ENCODE measurements at places on chromosomes 2 and 18.

GRCh38 chr2:126912201-126912600, 13.5 kb downstream of the TEX51 start:
- no peak for DNase-seq

DNA sequence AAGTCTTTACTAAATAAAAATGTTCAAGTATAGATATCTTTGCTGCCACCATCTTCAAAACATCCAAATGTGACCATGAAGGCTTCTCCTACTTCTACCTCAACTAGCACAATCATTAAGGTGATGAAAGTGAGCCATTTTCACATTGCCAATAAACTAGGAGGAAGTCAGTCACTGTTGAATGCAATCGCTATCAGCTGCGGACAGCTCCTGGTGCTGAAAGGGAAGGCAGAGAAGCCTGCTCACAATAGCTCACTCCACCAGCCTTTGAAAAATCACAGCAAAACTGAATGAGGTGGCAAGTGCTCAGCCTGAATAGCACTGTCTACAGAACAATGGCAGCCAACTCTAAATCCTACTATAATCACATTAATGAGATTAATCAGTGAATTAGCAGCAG, 2.2 kb downstream of the MYT1L start:
- no peak for DNase-seq

DNA sequence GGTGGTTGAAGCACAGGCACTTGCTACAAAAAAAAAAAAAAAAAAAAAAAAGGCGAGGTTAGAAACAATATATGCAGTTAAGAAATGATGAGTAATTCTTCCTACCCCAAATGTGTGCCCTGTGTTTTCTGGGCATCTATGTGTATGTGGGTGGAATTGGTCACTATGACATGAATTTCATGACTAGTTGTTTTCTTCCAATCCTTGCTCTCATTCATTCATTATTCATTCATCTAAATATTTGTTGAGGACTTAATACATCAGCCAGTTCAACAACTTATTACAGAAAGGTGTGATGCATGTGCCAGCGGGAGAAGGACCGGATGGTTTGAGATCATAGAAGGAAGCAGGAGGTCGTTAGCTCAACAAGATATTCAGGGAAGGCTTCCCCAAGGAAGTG, 8.3 kb upstream of the EGR4 start:
- DNase-seq, result no peak

DNA sequence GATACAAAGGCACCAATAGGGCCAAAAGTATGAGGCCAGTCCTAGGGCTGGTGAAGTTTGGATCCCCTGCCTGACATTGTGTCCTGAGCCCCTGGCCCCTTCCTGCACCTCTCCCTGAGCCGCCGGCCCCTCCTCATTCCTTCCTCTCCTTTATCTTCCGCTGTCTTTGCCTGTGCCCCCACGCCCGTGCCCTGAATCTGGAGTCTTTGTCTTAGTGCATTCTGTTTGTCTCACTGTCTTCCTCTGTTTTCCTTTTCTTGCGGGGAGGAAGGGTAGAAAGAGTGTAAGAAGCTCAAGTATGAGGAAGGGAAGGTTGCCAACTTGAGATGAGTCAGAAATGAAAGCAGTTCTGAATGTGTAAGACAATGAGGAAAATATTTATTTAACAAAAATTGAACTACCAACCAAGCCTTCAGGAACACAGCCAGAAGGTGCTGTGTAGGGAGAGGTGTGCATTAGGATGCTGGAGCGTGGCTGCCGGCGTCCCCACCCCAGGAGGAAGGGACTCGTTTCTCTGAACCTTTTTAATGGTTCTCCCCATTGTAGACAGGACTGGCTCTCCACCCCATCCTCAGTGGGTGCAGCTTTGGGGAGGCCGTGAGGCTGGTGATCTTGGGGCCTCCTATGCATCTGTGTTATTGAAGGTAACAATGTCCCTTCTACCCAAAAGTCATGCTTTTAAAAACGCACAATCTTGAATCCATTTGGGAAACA, 133.1 kb downstream of the NEDD4L start:
- no peak for DNase-seq

GRCh38 chr2:37615804-37616676, 55.4 kb downstream of the CDC42EP3 start:
- no peak for DNase-seq

DNA sequence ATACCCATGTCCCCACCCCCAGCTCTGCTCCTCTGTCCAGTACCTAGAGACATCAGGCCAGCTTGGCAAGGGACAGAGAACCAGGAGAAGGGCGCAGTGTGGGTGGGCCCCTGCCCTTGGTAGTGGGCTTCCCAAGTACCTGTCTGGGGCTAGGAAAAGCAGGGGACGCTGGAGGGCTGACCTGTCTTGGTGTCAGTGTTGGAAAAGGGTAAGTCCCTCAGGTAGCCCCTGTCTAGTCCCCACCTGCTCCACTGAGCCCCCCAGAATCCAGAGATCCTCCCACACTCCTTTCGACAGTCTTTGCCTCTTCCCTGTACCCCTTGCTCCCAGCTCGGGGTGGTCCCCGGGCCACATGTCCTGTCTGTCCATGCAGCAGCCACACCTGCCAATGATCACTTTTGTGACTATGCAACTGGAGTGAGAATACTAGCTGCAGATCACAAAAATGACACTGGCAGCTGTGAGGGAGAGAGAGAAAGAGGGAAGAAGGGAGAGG, 14.6 kb downstream of the DNAJB2 start:
- DNase-seq, result peak; percentile 18

- DNase-seq, result no peak
Measured at GRCh38 chr2:112724591-112725525, 4.0 kb downstream of the NT5DC4 start.

DNA sequence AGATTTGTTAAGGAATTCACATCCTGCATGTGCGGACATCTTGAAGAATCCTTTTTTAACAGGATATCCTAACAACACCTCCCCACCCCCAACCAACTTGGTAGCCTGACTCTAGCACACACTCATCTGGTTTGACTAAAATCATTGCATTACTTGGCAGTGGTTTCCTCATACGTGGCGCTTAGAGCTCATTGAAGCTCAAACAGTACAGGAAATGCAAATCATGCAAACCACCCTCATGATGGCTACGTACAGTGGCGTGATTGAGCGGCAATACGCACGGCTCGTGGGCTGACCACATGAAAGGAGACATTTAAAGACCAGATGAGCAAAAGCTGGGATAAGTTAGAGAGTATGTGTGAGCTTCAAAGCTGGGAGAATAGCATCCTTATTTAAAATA, 336.2 kb downstream of the ZEB2 start:
- peak; percentile 83 for DNase-seq

- DNase-seq, result no peak
Measured at GRCh38 chr2:152441961-152442360, 107.0 kb downstream of the FMNL2 start.

GRCh38 chr2:219595256-219595655, 2.4 kb upstream of the STK11IP start:
- no peak for DNase-seq

DNA sequence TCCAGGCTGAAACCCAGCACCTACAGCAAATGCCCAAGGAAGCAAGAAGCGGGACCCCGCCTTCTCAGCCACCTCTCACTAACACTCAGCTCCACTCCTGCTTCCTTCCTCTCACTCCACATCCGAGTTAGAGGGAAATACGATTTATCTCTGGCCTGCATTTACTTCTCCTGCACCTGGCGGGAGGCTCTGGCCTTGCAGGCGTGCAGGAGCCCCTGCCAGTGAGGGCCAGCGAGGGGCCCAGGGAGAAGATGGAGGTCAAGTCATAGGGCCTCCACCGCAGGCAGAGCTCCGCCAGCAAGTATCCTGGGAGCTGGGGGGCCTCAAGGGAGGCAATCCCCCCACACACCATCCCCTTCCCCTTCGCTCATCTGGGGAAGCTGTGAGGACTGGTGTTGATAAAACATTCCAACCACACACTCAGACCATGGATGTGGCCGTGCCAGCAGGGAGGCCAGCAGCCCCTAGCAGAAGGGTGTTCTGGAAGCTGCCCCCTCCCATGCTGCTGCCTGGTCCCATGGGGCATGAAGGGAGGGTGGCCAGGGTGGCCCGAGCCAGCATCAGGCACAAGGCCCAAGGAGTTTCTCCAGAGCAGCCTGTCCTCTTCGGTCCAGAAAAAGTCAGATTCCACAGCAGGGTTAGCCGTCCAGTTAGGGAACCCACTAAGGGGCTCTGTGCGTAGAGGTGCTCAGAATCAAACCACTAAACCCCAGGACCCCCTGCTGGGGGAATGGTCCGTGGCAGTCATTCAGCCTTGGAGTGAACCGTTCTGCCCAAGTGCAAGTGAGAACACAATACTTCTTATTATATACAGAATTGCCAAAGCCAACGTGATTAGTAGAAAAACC, 91.2 kb downstream of the HDAC4 start:
- no peak for DNase-seq

- DNase-seq, result peak; percentile 96
Measured at GRCh38 chr2:61144697-61145268, 17.2 kb upstream of the C2orf74 start.

- DNase-seq, result peak; percentile 48
Measured at GRCh38 chr2:38610851-38611801, 8.4 kb upstream of the HNRNPLL start.

GRCh38 chr2:121960251-121960650, 204.8 kb downstream of the TSN start:
- no peak for DNase-seq

DNA sequence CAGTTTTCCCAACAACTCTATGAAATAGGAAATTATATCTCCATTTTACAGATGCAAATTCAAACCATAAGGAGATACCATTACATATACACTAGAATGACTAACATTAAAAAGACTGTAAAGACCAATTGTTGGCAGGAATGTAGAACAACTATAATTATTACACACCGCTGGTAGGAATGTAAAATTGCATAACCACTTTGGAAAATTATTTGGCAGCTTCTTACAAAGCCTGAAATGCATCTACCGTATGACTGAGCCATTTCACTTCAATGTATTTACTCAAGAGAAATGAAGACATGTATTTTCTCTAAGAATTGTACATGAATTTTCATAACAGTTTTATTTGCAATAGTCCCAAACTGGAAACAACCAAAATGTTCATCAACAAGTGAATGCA, 189.1 kb upstream of the BCL2L11 start:
- DNase-seq, result no peak

DNA sequence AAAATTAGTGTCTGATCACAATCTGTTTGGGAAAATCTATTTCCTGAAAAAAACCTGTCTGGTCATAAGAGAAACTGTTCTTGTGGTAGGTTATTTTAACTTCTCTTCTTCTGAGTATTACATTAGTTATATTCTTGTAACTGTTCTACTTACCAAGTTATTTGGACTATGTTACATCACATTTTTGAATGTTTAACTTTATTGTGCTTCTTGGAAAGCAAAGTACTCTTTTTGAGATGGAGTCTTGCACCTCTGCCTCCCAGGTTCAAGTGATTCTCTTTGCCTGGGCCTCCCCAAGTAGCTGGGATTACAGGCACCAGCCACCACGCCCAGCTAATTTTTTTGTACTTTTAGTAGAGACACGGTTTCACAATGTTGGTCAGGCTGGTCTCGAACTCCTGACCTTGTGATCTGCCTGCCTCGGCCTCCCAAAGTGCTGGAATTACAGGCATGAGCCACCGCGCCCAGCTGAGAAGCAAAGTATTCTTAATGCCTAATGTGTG, 39.4 kb downstream of the AFTPH start:
- no peak for DNase-seq

- no peak for DNase-seq
Measured at GRCh38 chr2:190214426-190215194, 105.0 kb downstream of the HIBCH start.

- no peak for DNase-seq
Measured at GRCh38 chr18:58646334-58646862, 17.5 kb upstream of the ALPK2 start.

- DNase-seq, result no peak
Measured at GRCh38 chr2:104897515-104898184, 43.7 kb downstream of the POU3F3 start.

GRCh38 chr2:100761365-100761764, 58.6 kb upstream of the NPAS2 start:
- DNase-seq, result no peak

- DNase-seq, result no peak
Measured at GRCh38 chr2:158756976-158757375, 38.1 kb upstream of the DAPL1 start.

- DNase-seq, result no peak
Measured at GRCh38 chr2:216887138-216887537, 27.3 kb upstream of the TNP1 start.

- no peak for DNase-seq
Measured at GRCh38 chr2:102620332-102620731, 979 bp downstream of the SLC9A2 start.

DNA sequence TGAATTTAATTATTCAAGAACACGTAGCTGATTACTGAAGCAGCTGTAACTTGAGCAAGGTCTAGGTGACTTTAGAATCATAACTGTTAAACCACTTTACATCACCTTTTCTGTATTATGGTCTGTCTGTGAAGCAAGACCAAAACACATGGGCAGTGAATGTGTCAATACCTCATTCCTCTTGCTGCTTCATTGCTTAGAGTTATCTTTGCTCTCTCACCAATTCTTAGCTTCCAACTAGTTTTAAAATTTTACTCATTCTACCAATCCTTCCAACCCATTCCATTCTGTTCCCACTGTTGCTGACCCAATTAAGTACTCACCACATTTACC, 80.2 kb downstream of the MIB1 start:
- no peak for DNase-seq

- peak; percentile 65 for DNase-seq
Measured at GRCh38 chr18:79399275-79400081, 3.7 kb downstream of the NFATC1 start.

- DNase-seq, result no peak
Measured at GRCh38 chr18:74402806-74403433, 54.2 kb downstream of the DIPK1C start.

DNA sequence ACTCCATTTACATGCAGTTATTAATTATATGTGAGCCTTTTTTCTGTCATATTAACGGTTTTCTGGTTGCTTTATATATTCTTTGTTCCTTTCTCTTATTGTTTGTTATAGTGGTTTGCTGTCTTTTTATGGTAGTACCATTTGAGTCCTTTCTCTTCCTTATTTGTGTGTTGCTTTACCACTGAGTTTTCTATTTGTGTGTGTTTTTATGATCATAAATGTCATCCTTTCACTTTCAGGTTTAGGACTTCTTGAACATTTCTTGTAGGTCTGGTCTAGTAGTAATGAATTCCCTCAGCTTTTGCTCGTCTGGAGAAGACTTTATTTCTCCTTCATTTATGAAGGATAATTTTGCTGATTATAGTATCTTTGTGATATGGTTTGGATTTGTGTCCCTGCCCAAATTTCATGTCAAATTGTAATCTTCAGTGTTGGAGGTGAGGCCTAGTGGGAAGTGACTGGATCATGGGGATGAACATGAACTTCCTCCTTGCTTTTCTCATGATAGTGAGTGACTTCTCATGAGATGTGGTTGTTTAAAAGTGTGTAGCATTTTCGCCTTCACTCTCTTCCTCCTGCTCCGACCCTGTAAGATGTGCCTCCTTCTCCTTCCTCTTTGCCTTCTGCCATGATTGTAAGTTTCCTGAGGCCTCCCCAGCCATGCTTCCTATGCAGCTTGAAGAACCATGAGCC, 11.5 kb downstream of the GCC2 start:
- DNase-seq, result no peak

- DNase-seq, result no peak
Measured at GRCh38 chr2:170530284-170530745, 184.8 kb upstream of the SP5 start.

- DNase-seq, result no peak
Measured at GRCh38 chr2:235510318-235510717, 16.5 kb downstream of the AGAP1 start.

GRCh38 chr2:216777637-216778273, 82.1 kb downstream of the TNP1 start:
- peak; percentile 49 for DNase-seq
